ENCODE measurements at places on chromosomes 2 and 18.

DNA sequence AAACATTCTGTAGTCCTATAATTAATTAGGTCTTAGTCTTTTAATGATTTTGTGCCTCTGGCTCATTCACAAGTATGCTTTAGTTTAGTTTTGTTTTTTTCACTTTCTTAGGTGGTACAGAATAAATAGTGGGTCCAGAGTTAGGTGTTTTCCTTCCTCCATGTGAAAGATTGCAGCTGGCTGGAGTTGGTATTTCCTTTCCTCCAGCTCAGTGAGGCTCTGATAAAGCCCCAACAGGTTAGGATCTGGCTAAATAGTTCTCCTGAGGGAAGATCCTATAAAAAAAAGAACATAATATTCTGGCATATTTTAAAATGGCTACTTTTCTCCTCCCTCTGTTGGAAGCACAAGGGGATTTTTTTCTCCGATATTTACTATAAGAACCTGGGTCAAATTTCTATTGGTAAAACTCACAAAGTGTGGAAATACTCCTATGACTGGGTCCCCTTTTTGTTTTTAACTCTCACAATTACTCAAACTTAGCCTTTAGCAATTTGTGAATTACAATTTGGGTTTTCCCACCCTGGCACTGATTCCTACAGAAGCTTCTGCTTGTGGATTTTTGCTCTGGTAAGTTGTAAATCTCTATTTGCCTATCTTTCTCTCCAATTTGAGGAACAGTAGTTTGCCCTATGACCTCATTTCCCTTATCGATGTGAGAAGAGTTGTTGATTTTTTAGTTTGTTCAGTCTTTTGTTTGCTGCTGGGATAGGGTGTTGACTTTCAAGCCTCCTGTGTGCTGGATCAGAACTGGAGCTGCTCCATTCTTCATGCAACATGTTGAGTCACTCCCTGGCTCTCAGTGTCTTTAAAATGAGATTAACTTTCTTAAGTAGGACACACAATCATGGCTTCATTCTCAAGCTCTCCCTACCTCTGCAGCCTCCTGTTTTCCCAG, 500.9 kb downstream of the RNF144A start:
- DNase-seq, result no peak

- no peak for DNase-seq
Observed at GRCh38 chr2:157845081-157845480, 31.0 kb downstream of the ACVR1 start.

DNA sequence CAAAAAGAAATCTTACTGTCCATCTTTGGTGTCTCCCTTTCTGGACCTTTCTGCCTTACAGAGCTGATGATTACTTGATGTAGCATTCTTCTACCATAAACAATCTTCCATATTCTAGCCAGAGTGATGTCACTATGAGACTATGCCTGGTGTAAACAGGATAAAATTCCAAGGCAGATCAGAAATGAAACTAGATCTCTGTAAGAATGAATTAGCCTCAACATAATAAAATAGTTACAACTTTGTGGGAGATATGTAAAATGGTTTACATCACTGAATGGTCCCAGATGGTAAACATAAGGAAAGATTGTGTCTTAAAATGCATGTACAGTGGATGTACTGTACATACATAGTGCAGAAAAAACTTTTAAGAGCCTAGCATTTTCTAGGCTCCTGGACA, 112.3 kb upstream of the ZNF521 start:
- DNase-seq, result no peak

- peak; percentile 58 for DNase-seq
Observed at GRCh38 chr18:25832001-25832604, 258.3 kb downstream of the SS18 start.

DNA sequence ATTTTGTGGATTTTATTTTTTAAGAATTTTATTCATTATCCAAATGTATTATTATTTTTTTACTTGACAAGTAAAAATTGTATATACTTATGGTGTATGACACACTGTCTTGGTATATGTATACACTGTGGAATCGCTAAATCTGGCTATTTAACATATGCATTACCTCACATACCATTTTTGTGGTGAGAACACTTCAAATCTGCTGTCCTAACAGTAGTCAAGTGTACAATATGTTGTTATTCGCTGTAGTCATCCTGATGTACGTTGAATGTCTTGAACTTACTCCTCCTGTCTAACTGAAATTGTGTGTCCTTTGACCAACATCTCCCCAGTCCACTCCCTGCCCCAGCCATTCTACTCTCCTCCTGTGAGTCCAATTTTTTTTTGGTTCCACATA, 153.2 kb upstream of the PTPRM start:
- DNase-seq, result no peak

DNA sequence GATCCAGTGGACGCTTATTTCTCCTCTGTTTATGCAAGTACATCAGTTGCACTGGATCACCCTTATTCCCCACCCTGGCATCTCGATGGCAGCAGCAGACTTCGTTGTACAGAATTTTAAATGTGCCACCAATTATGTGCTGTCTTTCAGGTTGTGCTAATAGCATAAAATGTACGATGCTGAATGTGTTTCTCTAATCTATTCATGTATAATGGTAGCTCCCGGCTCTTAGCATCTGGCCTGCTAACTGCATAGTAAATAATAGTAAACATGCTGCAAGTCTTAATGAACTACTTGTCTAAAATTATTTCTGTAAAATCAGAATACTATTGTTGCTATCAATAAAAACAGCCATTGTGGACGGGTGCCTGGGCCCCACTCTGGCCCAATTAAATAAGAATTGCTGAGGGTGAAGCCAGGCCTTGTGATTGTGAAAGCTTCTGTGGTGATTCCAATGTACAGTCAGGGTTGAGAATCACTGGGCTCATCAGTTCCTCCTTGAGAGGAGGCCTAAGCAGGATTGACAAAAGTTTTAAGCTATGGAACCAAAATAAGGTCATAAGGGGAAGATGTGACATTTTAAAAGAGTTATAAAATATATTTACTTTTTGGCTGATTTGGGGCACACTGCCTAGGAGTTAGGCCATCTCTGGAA, 14.4 kb upstream of the MYO3B start:
- peak; percentile 64 for DNase-seq

GRCh38 chr2:237438080-237438940, 24.3 kb upstream of the COL6A3 start:
- DNase-seq, result peak; percentile 7

DNA sequence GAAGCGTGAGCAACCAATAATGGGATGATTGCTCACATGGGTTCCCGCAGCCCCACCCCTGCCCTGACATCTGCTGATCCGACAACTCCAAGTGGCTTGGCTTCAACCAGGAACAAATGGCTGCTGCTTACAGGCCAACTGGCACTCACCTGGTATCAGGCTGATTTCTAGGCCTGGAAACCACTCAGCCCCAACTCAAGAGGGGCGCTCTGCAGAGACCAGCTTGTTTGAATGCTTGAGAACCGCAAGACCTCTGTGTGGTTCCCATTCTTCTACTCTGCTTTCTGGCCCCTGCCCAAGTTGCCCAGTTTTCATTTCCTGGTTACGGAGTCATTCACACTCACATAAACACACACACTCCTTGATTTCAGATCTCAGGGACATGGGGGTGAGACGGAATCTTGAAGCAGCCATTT, 52.0 kb downstream of the TNP1 start:
- DNase-seq, result no peak
